ENCODE measurements at places on chromosomes 2 and 18.

- DNase-seq, result no peak
Measured at GRCh38 chr2:35503738-35504199, 851.8 kb upstream of the CRIM1 start.

- no peak for DNase-seq
Measured at GRCh38 chr2:48450256-48450655, 79.7 kb upstream of the STON1 start.

DNA sequence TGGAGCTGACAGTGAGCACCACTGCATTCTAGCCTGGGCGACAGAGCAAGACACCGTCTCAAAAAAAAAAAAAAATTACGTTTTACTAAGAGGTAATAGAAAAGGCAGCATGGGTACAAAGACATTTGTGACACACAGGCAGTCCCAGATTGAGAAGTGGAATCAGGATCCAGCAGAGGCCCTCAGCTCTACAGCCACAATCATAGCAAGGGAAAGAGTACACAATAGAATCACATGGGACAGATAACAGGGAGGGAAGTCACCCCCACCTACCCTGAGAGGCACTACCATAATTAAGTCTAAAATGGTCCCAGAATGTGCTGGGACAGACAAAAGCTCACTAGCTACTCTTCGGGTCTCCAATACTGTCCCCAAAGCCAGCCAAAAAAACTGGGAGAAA is 12.5 kb downstream of the SRBD1 start:
- no peak for DNase-seq

GRCh38 chr2:26333293-26333692 is 12.7 kb upstream of the SELENOI start:
- DNase-seq, result no peak

- DNase-seq, result no peak
Measured at GRCh38 chr2:207448006-207448405, 81.8 kb upstream of the CREB1 start.

DNA sequence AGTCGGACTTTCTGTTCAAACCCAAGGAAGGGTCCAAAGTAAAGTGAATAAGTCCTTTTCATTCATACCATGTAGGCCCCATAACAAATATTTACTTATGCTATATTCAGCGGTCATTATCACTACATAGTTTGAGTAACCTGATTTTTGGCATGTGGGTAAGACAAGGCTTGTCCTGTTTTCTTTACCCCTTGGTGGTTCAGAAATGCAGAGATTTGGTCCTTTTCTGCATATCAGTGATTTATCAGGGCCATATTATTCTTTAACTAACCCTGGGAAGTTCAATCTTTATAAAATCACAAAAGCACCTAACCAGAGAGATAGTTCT is 157.4 kb downstream of the GPD2 start:
- DNase-seq, result no peak

DNA sequence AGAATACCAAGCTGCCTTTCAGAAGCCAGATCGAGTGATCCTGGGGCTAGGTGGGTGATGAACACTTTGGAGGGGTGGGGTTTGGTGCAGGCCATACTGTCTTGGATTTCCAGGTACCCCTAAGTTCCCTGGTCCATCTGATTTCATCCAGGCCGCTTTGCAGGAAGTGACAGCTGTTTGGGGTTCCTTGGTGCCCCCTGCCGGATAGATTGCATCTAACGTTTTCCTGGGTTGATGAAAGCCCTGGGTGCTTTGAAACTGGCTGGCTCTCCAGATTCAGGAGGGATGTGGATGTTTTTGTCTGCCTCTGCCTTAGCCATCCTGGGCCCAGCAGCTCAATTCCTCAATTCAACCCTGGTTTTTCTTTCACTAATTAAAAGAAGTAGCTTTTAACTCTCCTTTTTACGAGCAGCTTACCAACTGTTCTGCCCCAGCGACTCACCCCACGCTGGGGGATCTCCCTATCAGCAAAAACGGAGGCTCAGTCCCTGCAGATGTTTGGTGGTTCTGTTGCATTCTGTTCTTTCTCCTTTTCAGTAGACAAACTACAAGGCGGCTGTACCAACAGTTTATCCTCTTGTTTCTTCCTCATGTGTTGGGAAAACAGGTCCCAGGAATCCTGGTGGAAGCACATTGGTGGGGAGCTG is 37.1 kb downstream of the ARHGEF4 start:
- DNase-seq, result peak; percentile 67

- no peak for DNase-seq
Measured at GRCh38 chr2:63040586-63040985, 10.0 kb upstream of the OTX1 start.

- no peak for DNase-seq
Measured at GRCh38 chr2:239021224-239021623, 173.3 kb downstream of the TWIST2 start.

DNA sequence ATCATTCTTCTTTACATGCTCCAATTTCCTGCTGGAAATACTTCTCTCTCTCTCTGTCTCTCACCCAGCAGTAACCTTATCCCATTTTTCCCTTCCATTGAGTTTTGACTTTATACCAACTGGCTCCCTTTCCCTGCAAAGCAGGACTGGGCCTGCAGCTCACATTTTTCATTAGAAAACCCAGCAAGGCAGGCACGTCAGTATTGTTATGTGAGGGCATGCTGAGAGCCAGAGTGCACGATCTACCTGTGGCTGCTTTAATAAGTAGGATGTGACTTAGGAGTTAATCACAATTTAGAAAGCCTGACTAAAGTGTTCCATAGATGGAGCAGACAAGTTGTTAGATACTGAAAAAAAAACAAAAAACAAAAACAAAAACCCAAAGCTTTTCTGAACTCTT is 5.2 kb upstream of the NDUFV2 start:
- DNase-seq, result no peak

DNA sequence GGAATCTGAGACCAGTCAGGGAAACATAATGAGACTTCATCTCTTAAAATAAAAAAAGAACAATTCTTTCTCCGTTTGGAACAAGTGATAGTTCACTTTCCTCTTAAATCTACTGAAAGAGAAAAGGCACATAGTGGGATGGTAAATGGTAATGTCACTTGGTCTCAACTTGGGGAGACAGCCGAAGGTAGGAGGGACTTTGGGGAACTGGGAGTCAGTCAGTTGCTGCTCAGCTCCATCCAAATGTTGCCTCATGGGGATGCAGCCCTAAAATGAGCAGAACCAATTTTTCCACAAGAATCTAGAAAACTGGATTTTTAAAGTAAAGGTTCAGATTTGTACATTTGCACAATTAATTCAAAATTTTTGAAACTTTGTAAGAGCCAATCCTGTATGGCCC is 19.2 kb downstream of the RASGRP3 start:
- no peak for DNase-seq

DNA sequence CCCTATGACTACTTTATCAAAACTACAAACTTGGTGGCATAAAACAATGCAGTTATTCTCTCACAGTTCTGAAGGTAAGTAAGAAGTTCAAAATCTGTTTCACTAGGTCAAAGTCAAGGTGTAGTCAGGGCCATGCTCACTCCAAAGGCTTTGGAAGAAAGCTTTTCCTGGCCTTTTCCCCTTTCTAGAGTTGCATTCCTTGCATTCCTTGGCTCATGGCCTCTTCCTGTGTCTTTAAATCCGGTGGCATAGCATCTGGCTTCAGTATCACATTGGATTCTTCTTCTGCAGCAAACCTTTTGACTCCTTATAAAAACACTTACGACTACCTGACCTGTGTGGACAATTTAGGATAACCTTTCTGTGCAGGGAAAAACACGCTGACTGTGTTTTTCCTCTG is 543.5 kb upstream of the HNMT start:
- no peak for DNase-seq
